ENCODE measurements at places on chromosomes 2 and 18.

- no peak for DNase-seq
Measured at GRCh38 chr2:53949457-53949856, 21.3 kb downstream of the PSME4 start.

GRCh38 chr2:153532140-153532539 lies 53.6 kb upstream of the RPRM start:
- no peak for DNase-seq

DNA sequence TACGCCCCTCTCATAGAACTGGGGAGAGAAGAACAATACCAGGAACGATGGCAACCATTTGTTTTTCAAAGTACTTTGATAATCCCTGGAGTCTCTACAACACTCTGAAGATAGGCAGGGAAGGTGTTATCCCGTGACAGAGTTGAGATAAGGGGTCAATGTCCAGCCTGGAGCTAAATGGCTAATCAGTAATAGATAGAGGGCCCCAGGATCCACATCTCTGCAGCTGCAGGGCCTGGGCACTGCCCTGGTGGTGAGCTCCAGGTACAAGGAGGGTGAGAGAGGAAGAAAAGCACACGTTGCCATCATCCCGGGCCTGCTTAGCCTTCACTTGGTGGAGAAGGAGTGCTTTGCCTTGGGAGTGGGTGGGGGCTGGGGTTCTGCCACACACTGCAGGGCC lies 260.6 kb downstream of the PRKCE start:
- no peak for DNase-seq

DNA sequence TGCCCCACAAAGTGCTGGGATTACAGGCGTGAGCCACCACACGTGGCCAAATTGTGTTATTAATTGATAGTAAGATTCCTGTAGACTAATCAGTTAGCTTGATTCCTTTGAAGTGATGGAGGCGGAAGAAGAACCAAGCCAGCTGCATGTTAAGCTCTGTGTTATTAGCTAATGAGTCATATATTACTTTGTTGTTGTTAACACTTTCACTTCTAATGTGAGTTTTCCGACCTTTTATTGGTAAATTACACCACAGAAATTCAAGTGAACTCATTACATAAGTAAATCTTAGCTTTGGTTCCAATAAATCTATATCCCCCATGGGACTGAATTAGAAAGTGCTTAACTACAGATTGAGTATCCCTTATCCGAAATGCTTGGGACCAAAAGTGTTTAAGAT lies 20.3 kb downstream of the CHMP1B start:
- DNase-seq = no peak

DNA sequence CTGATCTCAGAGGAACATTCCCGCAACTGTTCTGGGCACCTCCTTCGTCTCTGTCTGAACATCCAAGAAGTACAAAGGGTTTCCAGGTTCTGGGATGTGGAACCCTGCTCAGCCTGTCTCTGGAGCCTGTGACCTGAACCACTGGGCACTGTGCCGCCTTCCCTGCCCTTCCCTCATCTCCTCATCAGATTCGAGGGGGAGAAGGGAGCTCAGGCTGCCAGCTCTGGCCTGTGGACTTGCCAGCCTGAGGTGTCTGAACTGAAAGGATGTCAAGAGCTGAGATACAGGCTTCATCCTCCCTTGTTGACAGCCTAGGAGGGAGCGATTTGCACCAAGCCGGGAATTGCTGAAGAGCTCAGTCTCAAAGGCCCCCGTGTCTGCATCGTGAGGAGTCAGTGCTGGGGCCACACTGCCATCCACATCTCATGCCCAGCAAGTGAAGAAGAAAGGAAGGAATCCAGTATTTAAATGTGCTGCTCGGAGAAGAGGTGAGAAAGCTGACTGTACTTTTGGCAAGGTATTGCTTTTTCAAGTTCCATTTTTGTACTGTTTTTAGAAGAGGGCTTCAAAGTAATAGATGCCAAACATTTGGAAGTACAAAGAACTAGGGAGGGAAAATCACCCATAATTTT lies 12.6 kb downstream of the NEU2 start:
- no peak for DNase-seq

DNA sequence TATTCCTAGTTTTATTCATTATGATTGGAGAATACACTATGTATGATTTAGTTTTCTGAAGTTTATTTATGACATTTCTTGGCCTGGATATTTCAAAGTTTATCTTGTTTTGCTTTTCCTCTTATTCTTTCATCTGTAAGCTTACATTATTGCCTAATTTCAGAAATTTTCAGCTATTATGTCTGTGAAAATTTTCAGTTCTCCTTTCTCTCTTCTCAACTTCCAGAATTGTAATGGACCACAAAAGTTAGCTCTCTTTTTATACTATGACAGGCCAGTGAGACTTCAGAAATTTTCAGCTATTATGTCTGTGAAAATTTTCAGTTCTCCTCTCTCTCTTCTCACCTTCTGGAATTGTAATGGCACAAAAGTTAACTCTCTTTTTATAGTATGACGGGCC lies 97.2 kb upstream of the SCN7A start:
- no peak for DNase-seq

DNA sequence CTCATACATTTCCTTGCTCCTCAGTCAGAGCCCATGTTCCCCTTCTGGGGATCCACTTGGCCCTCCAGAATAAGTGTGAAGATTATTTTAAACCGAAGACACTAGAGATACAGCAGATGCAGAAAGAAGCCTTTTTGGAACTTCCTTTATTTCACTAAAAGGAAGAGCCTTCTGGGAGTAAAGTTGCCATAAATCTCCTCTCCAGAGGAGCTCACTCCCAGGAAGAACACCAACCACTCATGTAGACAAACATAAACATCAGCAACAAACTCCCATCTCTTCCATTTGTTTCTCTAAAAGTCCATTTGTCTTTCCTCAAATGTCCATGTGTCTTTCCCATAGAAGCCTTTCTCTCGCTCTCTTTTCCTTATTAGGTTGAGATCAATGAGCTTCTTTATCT lies 62.4 kb upstream of the MSH6 start:
- DNase-seq = no peak

DNA sequence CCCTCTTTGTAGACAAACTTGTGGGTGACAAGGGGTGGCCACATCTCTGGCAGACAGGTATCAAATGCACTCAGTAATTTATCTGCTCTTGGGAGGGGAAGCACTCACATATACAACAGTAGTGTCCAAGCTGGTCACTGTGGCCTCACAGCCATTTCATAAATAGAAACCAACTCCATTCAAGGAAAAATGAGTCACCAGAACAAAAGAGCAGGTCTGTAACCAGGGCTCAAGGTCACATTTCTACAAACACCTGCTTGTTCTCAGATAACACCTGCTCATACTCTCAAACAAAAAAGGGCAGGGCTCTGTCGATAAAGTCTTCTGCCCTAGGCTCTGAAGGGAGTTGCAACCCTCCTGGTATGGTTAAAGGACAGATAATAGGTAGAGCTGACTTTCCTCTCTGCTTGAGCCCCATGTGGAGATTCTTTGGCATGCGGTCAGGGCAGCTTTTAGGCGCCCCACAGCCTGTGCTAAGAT lies 459.0 kb downstream of the BCL11A start:
- DNase-seq = no peak

GRCh38 chr2:72292433-72292832 lies 144.8 kb upstream of the CYP26B1 start:
- DNase-seq = no peak

DNA sequence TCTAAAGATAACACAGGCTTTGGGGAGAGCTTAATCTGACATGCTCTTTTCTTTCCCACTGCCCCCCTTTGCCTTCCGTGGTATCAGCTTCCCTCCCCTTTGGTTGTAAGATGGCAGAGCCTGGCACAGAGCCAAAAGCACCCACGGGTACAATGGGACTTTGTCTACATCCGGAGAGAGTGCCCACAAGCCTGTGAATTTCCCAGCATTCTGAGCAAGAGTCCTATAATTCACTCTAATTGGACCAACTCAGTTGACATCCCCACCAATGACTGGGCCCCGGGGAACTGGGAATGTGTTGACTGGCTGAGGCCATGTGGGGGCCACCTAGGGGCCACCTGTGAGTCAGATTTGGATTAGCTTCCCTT lies 20.1 kb upstream of the C2orf72 start:
- no peak for DNase-seq

DNA sequence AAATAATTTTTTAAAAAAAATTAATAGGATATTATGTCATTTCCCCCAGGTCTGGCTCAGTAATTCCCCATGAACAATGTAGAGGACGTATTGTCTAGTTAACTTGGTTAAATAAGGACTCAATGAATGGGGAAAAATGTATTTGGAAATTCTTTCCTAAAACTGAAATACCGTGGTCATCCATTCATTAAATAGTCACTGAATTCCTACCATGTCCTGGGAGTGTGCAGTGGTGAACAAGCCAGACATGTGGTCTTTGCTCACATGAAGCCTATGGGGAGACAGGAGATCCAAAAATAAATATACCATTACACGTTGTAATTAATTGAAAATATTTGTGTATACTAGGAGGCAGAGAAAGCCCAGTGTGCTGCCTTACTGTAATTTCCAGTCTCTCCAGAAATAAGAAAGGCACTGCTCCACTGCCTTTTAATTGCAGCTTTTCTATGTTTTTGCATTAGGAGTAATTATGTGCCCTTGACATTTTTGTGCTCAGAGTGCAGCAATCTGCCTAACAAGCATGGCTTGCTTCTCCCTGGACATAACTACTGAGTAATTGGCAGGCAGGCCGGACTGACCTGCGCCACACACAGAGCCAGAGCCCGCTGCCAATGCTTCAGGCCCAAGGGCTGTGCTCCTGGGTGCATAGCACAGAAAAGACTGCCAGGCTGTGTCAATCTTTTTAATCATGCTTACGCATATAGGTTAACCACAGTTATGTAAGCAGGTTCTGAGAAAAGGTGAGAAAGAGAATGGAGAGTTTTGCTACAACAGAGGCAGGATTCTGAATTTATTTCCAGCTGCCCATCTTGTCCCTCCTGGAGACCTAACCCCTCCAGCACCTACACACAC lies 22.2 kb upstream of the TTC39C start:
- DNase-seq = peak; percentile 50
